ENCODE measurements at places on chromosomes 3 and 15.
A peak's percentile ranks its signal among the peaks of the same experiment; 100 is the strongest.

GRCh38 chr3:3707858-3708768 lies 91.1 kb upstream of the LRRN1 start:
- DNase-seq, result no peak

GRCh38 chr15:80776420-80777045 lies 2.6 kb upstream of the CEMIP start:
- DNase-seq, result peak; percentile 75

- no peak for DNase-seq
Observed at GRCh38 chr3:23865595-23866396, 51.0 kb downstream of the NKIRAS1 start.

- DNase-seq, result peak; percentile 62
Observed at GRCh38 chr3:194141415-194142155, 5.6 kb downstream of the HES1 start.

GRCh38 chr3:69085168-69085832 lies 563 bp downstream of the ARL6IP5 start:
- DNase-seq, result no peak

GRCh38 chr3:120304616-120305015 lies 19.6 kb upstream of the GPR156 start:
- no peak for DNase-seq

DNA sequence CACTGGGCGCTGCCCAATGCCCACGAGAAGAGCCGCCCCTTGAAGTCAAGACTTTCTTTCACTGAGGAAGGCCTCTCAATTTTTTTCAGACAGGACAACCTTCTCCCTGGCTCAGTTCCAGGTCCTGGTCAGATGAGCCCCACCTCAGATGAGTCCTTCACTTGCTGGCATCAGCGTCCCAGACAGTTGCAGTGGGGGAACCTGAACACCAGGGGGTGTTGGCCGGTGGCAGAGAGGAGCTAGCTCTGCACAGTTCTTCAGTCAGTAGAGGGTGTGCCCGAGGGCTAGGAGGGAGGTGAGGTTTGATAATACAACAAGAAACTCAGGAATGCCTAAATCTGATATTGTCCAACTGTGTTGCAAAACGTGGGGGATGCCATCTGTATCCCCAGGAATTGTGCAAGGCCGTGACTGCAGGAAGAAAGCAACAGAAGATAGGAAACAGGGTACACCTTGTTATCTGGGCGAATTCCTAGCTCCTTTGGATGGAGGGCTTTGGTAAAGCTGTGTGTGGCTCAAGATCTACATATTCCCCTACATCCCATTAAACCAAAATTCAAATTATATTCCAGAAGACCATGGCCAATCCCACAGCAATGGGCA lies 34.3 kb downstream of the CCR3 start:
- peak; percentile 53 for DNase-seq

GRCh38 chr3:196472286-196472685 lies 31.3 kb downstream of the RNF168 start:
- no peak for DNase-seq

- no peak for DNase-seq
Observed at GRCh38 chr3:159882367-159882766, 106.3 kb upstream of the IL12A start.

GRCh38 chr3:126895178-126896066 lies 87.5 kb upstream of the PLXNA1 start:
- no peak for DNase-seq

- DNase-seq, result no peak
Observed at GRCh38 chr15:80885016-80885579, 104.5 kb downstream of the MESD start.

DNA sequence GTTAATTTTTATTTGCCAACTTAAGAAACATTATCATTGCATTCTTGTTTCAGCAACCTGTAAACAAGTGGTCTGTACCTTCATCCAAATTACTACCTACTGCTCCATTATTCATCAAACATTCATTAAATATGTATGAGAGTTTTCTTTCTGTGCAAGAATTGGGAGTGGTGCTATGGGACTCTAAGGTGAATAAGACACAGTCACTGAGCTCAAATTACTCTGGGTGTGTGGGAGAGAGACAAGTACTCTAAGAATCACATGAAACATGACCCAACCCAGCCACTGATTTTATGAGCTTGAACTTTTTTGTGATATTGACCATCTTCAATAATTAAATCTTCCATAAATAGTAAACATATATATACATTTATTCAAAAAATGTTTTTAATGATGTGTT lies 227.2 kb upstream of the TP63 start:
- DNase-seq, result no peak

GRCh38 chr3:184368586-184369183 lies 7.2 kb downstream of the POLR2H start:
- no peak for DNase-seq

DNA sequence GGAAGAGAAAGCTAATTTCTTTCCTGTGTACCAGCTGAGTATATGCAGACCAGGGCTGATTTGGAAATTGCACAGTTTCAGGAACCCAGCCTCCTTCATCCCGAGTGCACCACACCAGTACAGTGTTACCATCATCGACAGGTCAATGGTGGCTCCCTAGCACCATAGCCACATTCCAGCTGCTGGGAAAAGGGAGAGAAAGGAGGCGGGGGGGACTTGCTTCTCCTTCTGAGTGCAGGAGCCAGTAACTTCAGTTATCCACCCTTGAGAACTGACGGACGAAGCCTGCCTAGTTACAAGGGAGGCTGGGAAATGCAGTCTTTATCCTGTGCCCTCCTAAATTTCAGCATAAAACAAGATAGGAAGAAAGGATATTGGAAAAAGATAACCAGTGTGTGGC lies 129.7 kb upstream of the PRICKLE2 start:
- no peak for DNase-seq

DNA sequence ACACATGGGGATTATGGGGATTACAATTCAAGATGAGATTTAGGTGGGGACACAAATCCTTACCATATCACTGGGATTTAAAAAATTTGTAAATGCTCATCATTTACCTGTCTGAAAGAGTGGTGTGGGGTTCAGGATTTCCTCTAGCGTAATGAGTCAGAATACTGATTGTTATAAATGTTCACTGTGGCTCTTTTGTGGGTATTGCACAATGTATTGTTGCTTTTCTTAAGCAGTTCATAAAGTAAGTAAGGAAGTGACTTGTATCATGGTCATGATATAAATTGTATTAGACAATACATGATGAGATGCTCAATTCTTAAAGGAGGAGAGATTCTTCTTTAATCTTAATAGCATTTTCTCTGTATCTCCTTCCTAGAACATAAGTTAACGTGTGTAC lies 262.1 kb downstream of the CNTN4 start:
- no peak for DNase-seq

DNA sequence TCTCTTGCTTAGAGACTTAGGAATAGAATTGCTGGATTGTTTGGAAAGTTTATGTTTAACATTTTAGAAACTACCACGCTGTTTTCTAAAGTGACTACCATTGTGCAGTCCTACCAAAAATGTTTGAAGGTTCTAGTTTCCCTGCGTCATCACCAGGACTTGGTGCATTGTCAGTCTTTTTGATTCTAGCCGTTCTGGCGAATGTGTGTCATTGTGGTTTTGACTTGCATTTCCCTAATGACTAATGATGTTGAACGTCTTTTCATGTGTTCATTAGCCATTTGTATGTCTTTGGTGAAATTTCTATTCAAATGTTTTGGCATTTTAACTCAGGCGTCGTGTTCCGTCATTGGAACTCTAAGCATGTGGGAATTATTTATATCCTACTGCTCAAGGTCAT lies 58.0 kb downstream of the CHD2 start:
- no peak for DNase-seq

DNA sequence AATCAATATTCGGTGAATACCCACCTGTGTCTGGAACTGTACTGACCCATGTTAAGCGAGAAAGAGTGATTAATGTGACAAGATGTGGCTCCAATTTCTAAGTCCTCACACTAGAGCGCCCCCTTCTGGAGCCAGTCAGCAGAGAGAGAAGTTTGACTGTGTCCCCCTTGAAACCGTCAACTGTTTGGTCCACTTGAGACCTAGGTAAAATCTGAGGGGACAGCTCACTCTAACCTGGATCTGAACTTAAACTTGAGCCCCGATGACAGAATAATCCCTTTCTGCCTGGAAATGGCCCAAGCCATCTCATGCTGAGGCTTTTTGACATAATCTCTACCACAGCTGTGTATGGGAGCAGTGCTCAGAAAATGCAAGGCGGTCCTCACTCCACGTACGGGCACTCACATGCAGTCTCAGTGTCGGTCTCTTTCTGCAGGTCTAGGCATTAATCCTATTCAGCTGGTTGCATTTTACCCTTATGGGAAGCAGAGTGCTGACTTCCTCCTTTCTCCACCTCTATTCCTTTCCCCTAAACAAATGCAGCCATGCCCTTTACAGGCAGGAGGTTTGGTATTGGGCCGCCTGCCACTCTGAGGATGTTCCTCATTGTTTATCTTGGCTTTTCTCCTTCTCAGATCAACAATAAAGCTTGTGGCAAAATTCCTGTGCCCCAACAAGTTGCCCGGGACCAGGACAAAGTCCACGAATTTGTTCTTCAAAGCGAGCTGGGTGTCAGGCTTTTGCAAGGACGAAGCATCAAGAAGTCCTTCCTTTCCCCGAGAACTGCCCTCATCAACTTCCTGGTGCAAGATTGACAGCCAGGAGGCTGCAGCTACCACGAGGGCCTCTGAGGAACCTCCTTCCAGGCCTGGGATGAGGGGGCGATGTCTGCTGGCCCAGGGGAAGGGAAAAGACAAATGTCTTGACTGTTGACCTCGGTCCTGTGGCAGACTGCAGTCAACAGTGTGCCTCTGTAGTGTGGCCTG lies 47.5 kb upstream of the LIMD1 start:
- peak; percentile 57 for DNase-seq

- no peak for DNase-seq
Observed at GRCh38 chr3:52789746-52790040, 4.9 kb upstream of the ITIH3 start.

DNA sequence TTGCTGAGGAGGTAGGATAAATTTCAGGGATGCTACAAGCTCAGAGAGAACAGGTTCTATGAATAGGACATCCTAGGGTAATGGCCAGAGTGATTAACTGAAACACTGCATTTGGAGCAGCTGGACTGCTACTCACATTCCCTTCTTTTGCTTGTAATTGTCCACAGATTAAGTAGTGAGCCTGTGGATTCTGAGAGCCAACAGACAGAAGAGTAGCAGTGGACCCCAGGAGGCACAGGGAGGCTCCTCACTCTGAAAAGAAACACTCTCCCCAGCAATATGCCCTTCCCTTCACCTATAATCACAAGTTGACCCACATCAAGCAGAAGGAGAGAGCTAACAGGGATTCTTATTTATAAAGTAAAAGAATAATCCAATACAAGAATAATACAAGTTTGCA lies 10.6 kb upstream of the RFX7 start:
- no peak for DNase-seq

DNA sequence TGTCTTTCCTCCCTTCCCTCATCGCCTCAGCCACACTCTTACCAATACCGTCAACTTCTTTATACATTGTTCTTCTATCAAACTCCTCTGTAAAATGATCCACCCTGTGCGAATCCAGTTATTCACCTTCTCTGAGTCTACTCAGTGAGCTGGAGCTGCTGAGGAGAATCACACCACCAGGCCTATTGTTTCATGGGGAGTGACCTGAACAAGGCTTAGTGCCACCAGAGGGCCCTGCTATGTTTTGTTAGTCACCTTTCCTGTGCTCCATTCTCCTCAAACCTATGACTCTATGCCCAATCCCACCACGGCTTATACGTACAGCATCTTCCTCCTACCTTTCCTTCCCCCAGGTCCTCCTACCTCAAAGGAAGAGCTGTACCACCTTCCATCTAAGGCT lies 50.4 kb upstream of the MED12L start:
- DNase-seq, result no peak

DNA sequence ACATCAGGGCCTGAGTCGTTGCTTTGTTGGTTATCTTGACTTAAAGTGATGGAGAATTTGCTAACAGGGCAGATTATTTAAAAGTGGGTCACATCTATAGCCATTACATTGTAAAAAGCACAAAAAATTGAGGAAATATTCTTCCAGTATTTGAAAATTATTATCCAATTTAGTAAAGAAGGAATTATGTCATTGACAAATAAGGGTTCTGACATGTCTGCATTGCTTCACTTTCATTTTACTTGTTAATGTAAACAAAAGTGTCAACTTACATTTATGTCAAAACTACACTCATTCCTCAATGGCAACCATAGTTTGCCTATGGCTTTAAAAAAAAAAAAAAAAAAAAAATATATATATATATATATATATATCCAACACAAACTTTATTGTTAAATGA lies 3.4 kb upstream of the PARP14 start:
- DNase-seq, result no peak

- no peak for DNase-seq
Observed at GRCh38 chr15:81625896-81626295, 251.9 kb upstream of the TMC3 start.

- no peak for DNase-seq
Observed at GRCh38 chr3:53174346-53175250, 13.6 kb downstream of the PRKCD start.

- DNase-seq, result no peak
Observed at GRCh38 chr15:81548365-81549130, 174.5 kb upstream of the TMC3 start.

- DNase-seq, result no peak
Observed at GRCh38 chr15:48175126-48175525, 3.0 kb downstream of the MYEF2 start.

DNA sequence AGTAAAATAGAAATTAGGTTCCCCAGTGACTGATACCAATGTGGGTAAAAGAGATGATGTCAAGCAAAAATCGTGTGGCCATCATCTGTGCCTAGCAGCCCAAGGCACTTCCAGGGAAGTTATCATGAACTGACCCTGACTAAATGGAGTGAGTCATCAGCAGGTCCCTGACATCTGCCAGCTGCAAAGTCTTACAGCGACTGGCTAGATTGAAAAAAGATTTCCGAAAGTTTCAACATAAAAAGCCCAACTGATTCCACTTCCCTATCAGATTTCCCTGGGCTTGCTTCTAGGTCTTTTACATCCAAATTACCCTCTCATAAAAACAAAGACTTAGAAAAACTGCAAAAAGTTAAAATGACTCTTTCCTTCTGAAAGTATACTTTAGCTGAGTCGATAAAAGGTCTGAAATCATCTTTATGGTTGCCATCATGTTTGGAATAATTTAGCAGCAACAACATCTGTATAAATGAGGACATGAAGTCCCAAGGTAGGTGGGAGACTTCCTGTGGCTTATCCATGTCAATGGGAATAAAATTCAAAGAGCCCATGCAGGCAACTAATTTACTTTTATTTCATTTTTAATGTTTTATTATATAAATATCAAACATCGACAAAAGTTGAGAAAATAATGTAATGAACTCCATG lies 342.8 kb downstream of the ERC2 start:
- DNase-seq, result peak; percentile 45

GRCh38 chr3:129123314-129124060 lies 1.9 kb upstream of the RAB43 start:
- DNase-seq, result no peak
